ENCODE measurements at places on chromosomes 5 and 9.

- peak; percentile 29 for DNase-seq
These were observed 176.6 kb upstream of the TBCA start for GRCh38 chr5:77952636-77953212.

GRCh38 chr5:72347801-72348308 lies 27.7 kb downstream of the PTCD2 start:
- peak; percentile 94 for DNase-seq

GRCh38 chr5:151664694-151665585 lies 21.8 kb downstream of the SPARC start:
- peak; percentile 75 for DNase-seq

- no peak for DNase-seq
These were observed 13.3 kb upstream of the HSDL2 start for GRCh38 chr9:112366591-112366990.

- DNase-seq = no peak
These were observed 15.2 kb downstream of the EXD3 start for GRCh38 chr9:137407590-137408300.

DNA sequence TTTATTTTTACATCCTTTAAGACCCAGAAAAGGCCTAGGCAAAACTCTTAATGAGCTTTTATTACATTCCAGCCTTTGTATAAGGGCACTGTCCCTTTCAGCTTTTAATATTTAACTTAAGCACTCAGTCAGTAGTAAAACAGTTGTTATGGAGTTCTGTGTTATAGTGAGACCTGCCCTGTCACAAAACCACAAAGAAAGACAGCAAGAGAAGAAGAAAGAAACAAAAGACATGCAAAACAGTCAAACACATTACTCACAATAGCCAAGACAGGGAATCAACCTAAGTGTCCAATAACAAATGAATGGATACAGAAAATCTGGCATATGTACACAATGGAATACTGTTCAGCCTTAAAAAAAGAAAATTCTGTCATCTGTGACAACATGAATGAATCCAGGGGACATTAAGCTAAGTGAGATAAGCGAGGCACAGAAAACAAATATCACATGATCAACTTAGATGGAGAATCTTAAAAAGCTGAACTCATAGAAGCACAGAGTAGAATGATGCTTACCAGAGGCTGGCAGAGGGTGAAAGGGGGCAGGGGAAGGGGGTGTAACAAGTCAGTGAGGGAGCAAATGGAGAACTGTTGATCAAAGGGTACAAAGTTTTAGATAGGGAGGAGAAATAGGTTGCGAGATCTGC lies 63.8 kb upstream of the CCNG1 start:
- DNase-seq = no peak

GRCh38 chr9:114214181-114214580 lies 58.8 kb downstream of the COL27A1 start:
- peak; percentile 63 for DNase-seq

GRCh38 chr5:43320846-43321245 lies 7.6 kb upstream of the HMGCS1 start:
- no peak for DNase-seq

DNA sequence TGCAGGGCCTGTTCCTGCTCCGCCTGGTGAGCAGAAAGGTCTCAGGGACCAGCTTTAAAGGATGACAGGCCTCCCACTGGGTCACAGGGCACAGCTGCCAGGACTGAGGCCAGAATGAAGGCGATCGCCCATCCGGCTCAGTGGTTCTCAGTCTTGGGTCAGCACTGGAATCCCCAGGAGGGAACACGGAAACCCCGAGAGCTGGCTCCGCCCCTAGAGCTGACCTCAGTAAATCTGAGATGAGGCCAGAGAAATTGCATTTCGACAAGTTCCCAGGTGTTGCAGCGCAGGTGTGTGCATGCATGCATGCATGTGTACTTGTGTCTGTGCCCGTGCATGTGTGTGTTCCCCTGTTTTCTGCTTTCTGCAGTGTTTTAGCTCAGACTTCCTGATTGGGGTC lies 47.2 kb upstream of the KCNMB1 start:
- DNase-seq = no peak

DNA sequence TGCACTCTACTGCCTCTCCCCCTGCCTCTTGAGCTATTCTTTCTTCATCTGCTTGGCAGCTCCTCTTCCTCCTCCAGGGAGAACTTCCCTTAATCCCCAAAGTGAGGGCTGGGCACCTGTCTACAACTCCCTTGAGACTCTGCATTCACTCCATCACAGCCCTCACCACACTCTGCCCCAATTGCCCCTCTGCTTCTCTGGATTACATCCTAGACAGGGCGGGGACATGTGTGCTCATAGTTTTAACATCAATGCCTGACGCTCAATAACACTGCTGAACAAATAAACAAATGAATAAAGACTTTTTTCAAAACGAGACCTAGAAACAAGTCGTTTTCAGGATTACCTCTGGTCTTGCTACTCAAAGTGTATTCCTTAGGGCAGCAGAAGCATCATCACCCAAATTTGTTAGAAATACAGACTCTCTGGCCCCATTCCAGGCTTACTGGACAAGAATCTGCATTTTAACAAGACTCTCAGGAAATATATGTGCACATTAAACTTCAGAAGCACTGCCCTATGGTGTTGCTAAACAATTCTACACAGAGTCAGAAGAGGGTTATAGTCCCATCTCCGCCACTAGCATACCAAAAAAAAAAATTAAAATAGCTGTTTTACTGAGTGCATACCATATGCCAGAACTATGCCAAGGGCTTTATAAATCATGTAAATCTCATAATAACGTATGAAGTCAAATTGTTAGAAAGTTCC lies 115.6 kb downstream of the CDK5RAP2 start:
- DNase-seq = no peak

DNA sequence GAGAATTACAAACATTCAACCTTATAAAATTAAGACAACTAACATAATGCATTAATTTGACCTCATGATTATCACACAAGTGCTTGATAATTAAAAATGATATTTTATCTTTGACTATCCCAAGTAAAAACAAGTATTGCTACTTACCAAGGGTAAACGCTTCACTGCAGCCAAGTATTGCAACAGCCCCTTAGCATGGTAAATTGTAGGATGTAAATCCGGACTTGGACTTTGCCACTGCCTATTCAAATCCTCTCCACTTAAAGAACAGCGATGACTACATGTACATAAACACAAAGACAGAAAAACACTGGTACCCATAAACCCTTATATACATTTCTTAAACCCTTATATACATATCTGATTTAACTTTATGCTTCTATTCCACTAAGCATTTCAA lies 155.1 kb downstream of the AGTPBP1 start:
- DNase-seq = no peak

GRCh38 chr5:171418316-171418981 lies 998 bp upstream of the FGF18 start:
- peak; percentile 78 for DNase-seq

GRCh38 chr5:132086277-132086794 lies 12.7 kb downstream of the CSF2 start:
- DNase-seq = peak; percentile 98

- peak; percentile 76 for DNase-seq
These were observed 479.4 kb downstream of the DMAC1 start for GRCh38 chr9:7320139-7320538.

DNA sequence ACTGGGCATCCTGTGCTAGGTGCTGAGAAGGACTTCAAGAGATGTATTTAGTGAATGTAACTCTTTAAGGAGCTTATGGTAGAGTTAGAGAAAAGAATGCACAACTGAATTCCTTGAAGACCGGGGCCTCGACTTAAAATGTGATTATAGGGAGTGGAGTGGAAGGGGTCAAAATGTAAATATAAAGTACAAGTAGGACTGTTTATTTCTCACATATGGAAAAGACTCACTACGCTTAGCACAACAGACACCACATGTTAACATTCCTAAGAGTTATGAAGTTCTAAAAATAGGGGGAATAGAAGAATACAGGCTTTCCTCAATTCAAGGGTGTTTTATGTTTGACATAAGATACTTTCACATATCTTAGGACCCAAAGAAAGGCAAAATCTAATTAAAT lies 117.8 kb upstream of the OSMR start:
- DNase-seq = no peak

DNA sequence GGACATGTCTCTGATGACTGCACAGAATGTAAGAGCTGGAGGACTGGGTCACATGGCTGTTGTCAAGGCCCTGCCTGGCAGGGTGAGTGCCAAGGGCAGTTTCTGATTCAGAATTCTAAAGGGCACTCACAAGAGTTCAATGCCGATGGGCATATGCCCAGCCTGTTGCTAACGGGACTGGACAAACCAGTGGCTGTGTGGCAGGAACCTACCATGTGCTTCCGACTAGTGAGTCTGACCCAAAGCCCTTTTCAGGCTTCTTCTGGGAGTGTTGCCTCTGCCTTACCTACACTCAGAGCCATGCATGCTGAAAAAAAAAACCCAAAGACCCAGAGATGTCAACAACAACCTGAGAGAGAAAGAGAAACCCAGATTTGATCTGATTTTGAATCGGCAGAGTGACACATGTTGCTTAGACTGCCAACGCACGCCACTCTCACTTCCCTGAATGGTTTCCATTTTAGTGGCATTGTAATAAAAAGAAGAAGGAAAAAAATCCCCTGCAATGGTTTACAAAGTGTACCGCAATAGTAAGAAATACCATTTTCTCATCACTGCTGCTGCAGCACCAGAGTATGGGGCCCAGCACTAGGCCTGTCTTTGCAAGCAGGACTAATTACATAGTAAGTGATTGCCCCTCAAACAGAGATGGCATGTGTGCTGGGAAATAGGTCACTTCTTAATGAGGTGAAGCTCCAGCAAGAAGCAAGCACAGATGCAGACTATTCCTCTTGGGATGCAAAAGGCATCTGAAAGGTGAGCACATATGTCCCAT lies 194.3 kb downstream of the PALM2AKAP2 start:
- DNase-seq = no peak

DNA sequence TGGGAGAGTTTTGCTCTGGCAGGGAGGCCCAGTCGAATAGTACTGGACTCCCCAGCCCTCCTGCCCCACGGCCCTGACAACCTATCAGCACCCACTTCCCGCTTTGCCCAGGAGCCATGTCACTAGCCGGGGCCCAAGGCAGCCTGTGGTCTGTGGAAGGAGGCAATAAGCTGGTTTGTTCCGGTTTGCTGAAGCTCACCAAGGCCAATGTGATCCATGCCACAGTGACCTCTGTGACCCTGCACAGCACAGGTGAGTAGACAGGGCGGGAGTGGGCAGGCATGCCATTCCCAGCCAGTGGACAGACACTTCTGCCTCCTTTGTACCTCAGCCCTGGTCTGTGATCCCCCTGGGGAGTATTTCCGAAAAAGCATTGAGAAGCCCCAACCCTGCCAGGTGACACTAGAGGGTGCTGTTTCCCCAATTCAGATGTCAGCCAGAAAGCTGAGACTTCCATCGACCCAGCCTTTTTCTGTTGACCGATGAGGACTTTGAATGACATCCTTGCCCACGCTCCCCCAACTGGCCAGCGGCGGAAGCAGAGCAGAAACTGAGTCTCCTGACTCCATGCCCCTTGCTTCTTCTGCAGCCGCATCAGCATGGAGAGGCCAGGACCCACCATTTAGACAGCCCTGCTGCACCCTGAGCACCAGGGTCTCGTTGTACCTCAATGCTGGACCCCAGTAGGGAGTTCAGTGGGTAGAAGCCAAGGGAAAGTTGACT lies 9.6 kb downstream of the PCYOX1L start:
- peak; percentile 85 for DNase-seq

DNA sequence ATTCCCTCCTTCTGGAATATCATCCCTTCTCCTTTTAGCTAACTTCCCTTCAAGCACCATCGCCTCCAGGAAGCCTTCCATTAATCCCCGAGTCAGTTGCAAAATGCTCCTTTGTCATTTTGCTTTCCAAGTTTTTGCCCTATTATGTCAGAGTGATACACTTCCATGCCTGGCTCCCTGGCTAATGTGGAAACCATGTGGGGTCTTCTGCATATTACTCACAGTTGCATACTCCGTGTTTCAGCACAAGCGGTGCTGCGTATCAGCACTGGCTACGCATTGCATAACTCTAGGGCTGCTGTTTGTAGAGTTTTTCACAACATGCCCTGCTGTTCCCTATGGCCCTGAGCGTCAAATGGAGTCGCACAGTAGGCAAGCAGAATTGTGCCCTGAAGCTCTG lies 1.9 kb downstream of the TEX53 start:
- peak; percentile 57 for DNase-seq

- peak; percentile 18 for DNase-seq
These were observed 353.2 kb downstream of the PRR16 start for GRCh38 chr5:120817044-120817985.

DNA sequence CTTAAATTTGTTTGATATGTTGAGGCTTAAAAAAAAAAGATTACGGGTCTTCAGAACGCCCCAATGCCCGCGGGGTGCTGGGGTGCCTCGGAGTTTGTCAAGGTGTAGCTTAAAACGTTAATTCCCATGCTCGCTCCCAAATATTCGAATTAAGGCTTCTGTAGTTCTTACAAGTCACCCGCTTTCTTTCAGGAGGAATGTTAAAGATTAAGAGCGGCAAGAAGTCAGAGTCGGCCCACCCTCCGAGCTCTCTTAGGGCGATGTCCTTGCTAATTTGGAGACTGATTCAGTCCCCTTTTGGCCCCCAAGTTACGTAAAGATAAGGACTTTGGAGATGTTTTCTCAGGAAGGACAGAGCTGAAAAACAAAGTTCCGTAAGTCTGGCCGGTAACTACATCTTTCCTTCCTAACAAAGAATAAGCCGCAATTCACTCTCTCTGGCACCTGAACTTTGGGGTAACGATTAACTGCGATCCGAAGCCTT lies 746 bp upstream of the NPM1 start:
- peak; percentile 22 for DNase-seq

GRCh38 chr9:7094052-7094451 lies 336.3 kb downstream of the KDM4C start:
- DNase-seq = no peak

GRCh38 chr5:109826426-109826825 lies 136.7 kb downstream of the MAN2A1 start:
- no peak for DNase-seq

DNA sequence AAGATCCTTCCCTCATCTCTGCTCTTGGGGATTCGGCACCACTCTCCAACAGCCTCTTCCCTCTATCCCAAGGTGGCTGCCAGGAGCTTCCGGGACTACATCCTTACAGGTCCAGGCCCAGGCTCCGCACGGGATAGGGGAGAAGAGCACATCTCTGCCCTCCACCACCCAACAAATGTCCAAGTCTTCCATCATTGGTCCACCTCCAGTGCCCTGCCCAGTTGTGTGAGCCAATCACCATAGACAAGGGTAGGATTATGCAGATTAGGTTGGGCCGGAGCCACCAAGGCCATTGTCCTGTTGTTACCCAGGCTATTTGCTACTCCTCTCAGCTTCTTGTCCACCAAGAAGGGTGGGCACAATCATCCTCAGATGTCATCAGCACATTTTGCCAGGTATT lies 9.1 kb downstream of the UNC5A start:
- DNase-seq = no peak

- peak; percentile 50 for DNase-seq
These were observed 127.6 kb upstream of the NMUR2 start for GRCh38 chr5:152532714-152533113.

- no peak for DNase-seq
These were observed 18.7 kb upstream of the B4GALT1 start for GRCh38 chr9:33185858-33186257.

- DNase-seq = peak; percentile 80
These were observed 79.0 kb downstream of the PAPPA start for GRCh38 chr9:116232424-116233159.

DNA sequence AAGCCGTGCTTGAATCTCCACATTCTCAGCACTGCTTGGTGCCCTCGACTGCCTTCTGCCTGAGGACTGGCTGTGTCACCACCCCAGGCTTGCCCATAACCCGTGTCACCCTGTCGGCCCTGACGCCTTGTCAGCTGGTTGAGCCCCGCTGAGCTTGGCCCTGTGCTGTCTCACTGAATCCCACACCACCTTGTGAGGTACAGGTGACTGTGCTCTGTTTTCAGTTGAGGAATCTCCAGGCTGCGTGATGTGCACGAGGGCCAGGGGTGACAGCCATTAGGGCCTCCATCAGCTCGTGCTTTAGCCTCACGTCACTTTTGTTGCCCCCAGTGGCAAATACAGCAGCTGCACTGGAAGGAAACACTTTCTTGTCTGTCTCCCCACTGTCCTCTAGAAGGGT lies 90.7 kb downstream of the CACNA1B start:
- DNase-seq = no peak

Measured in fibroblast of skin of back (primary cell).